Fibroblast of villous mesenchyme (primary cell): ENCODE measurements at places on chromosomes 12 and 14. TPM values are rescaled to one million over a fixed set of nuclear protein-coding genes. Genes with fewer than 3 reads are reported as not detected.

GZMB gene
- not detected in 2 replicates for total RNA-seq

NANOG gene
- total RNA-seq = not detected in 2 replicates

TMTC2 gene
- total RNA-seq = 1.6 and 5.2 TPM in 2 replicates

DHRS2 gene
- 0.32 and 0.43 TPM in 2 replicates for total RNA-seq

FGF23 gene
- total RNA-seq = not detected in 2 replicates

KRT81 gene
- total RNA-seq = not detected in 2 replicates

P2RX2 gene
- total RNA-seq = not detected in 2 replicates

- no peak for DNase-seq
Observed at GRCh38 chr12:82758749-82759330, 72.1 kb downstream of the TMTC2 start.

- no peak for DNase-seq
Observed at GRCh38 chr12:96208801-96209549, 14.8 kb downstream of the ELK3 start.

DNA sequence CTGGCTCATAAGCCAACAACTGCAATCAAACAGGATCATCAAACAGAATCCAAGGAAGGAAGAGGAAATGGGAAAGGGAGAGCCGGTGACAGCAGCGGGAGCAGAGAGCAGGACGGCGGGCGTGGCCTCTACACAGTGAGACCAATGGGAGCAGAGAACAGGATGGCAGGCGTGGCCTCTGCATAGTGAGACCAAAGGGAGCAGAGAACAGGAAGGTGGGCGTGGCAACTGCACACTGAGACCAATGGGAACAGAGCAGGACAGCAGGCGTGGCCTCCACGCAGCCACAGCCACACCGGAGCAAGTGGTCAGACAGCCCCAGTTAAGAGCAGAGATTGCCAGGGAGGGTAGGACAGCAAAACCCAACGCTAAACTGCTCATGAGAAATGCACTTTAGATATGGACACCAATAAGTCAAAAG lies 16.4 kb downstream of the LRCOL1 start:
- peak; percentile 77 for DNase-seq

GRCh38 chr14:96084796-96085195 lies 45.6 kb downstream of the C14orf132 start:
- no peak for DNase-seq

GRCh38 chr12:103494051-103494733 lies 1.6 kb downstream of the C12orf42 start:
- DNase-seq = no peak

- DNase-seq = no peak
Observed at GRCh38 chr14:104966261-104966865, 11.8 kb downstream of the AHNAK2 start.

GRCh38 chr14:62443796-62444195 lies 601.5 kb downstream of the KCNH5 start:
- no peak for DNase-seq

GRCh38 chr14:102586420-102587104 lies 5.9 kb upstream of the RCOR1 start:
- DNase-seq = peak; percentile 83

GRCh38 chr14:60651796-60652673 lies 2.8 kb upstream of the SIX1 start:
- DNase-seq = no peak

DNA sequence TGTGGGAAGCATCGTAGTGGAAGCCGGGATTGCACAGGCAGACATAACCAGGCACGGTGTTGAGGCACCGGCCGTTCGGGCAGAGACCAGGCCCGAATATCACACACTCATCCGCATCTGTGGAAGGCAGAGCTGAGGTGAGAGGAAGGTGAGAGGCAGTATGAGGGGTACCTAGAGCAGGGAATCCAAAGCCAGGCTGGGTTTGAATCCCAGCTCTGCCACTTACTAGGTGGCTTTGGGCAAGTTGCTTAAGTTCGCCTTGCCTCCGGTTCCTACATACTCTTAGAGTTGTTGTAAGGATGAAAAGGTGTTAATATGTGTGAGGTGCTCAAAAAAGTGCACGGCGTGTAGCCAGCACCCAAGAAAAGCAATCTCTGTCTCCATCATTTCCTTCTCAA lies 10.4 kb downstream of the ISCA2 start:
- DNase-seq = no peak

- DNase-seq = peak; percentile 6
Observed at GRCh38 chr12:66321435-66321834, 19.1 kb downstream of the HELB start.

- no peak for DNase-seq
Observed at GRCh38 chr14:65650826-65651225, 238.3 kb downstream of the FUT8 start.

- DNase-seq = no peak
Observed at GRCh38 chr14:96804895-96805294, 7.7 kb downstream of the VRK1 start.

DNA sequence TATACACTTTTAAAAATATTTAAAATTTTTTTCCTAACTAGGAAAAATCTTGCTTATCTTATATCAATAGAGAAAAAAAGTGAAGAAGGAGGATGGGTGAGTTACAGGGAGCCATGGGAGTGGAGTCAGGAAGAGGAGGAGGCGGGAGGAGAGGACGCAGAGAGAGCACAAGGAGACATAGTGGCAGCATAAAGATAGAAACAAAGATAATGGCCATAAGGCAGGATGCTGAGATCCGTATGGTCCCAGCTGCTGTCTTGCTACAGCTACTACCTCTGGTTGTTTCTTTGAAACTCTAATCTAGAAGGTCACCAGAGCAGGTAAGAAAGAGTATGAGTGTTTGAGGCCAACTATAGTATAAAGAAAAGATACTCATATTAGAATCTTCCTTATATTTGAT lies 2.6 kb upstream of the SOX5 start:
- no peak for DNase-seq

- DNase-seq = no peak
Observed at GRCh38 chr12:57724936-57725740, 13.4 kb downstream of the AGAP2 start.

GRCh38 chr14:92686411-92686899 lies 62.0 kb downstream of the LGMN start:
- DNase-seq = no peak

- DNase-seq = no peak
Observed at GRCh38 chr12:64918801-64919200, 94.4 kb downstream of the TBC1D30 start.

DNA sequence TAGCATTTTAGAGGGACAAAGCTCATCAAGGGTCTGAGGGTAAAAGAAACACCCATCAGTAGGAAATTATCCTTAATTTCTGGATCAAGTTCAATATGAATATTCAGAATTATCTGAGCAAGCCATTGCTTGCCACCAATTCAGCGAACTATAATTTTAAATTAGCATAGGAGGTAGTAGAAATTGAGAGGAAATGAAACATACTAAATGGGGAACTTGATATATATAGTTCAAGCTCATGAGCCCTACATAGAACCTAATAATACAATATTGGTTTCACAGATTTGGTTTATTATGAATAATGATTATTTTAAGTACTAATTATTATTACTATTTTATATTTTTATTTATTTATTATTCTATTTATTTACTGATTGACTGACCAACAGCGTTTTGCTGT lies 42.1 kb upstream of the GXYLT1 start:
- no peak for DNase-seq

DNA sequence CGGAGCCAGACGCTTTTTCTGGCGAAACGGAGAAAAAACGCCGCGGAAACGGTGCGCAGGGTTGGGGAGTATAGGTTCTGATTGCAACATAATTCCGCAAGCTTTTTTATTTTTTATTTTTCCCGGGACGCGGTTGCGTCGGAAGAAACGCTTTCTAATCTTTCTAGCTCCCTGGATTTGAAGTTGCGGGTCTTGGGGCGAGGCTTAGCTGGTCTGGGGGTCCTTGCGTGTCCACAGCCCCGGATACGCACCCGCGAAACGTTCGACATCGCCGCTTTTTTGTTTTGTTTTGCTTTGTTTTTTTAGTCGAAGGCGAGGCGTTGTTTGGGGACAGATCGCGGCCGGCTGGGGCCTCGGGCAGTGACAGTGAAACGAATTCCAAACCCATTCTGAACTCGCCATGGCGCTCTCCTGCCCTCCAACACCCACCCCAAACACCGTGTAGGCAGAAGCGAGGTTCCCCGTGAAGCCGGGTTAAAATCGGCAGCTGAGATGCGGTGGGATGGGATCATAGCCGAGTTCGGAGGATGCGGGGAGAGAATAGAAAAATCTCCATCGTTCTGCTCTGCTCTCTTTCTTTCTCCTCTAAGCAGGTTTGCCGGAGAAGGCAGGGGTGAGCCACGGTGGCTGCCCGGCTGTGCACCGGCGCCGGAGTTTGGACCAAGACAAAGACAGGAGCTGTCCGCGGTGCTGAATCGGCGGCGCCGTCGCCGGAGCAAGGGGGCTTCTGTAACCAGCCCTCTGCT lies 8.1 kb upstream of the LHX5 start:
- peak; percentile 30 for DNase-seq

GRCh38 chr12:116078396-116078795 lies 199.1 kb downstream of the MED13L start:
- no peak for DNase-seq

GRCh38 chr12:39275846-39276245 lies 167.1 kb downstream of the KIF21A start:
- no peak for DNase-seq

DNA sequence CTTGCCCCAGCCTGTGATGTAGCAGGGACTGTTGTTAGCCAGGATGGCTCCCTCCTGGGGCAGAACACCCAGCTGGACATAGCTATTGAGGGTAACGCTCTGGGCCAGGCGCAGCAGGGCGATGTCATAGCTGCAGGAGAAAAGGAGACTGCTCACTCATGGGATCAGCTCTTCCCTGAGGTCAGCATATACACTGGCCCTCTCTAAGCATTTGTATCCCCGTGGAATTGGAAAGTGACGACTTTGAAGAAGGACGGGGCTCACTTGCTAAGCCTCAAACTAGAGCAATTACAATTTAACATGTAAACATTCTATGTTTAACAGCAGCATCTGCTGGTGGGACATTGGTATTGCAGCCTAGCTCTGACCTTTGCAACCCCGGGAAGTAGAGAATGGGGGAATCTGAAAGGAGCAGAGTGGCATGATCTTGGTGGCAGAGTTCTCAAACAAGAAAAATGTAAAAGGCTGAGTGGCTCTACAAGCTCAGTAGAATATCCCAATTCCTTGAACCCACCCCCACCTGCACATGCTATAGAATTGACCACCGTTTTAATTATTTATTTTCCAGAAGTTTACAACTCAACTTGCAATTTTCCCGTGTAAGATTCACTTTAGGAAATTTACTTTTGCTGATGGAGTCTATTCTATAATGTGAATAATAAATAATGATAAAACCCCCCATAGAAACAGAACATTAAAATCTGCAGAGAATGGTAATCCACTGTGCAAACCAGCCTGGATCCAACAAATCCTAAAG lies 5.0 kb downstream of the CELA1 start:
- peak; percentile 70 for DNase-seq

DNA sequence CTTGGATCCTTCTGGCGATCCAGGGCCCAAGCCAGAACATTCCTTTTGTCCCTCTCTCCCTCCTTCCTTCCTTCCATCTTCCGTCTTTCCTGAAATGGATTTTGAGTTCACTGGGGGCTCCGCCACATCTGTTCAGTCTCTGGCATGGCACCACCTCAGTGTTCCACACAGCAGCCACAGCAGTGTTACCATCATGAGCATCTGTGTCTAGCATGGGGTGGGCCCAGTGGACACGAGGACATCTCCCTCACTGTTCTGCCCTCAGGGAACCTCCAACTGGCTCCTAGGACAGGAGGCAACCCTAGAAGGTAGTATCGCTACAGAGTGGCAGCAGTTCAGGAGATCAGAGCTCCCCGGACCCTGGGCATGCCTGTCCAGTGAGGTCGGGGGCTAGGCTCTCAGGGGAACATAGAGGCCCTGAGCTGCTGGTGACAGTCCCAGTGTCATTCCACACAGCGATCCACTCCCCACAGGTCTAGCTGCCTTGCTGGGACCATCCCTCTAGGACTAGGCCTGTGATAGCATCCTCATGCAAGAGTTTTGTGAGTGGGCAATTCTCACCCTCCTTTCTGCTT lies 59.0 kb downstream of the GALNT16 start:
- no peak for DNase-seq

- no peak for DNase-seq
Observed at GRCh38 chr12:83183132-83183531, 496.4 kb downstream of the TMTC2 start.

- no peak for DNase-seq
Observed at GRCh38 chr12:124635316-124635715, 67.9 kb upstream of the NCOR2 start.

DNA sequence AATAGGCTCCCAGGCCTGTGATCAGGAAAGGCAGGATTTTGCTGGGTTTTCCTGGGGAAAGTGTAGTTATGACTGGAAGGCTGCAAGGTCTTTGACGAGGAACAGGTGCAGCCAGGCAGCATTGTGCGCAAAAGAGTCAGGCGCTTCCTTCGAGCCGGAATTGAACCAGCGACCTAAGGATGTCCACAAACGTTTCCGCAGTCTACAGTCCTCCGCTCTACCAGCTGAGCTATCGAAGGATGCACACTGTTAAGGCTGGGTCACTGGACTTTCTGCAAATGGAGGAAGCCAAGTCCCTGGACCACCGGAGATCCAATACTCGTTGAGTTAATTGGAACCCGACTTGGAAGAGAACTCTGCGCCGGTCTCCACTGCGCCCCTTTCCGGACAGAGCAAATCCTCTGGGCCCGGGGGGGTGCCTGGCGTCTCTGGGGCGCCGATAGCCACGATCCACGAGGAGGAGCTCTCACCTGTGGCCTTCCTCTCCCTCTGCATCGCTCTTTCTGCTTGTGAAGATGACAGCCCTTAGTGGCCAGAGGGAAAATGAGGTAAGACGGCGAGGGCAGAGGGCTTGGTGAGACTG lies 18.4 kb upstream of the OR6S1 start:
- no peak for DNase-seq

DNA sequence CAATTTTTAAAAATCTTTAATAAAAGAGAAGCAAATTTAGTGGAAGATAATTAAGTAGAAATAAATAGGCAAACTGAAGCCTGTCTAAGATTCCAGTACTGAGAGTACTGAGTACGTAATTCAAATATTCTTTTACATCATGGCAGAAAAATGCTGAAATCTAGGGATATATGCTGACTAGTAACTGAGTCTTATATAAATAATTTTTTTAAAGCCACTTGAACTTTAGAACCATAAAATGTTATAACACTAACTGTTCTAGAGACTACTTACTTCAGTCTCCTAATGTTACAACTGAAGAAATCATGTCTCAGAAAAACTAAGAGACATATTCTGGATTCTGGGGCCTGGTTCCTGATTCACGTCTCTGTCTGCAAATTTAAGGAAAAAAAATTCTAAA lies 230.6 kb upstream of the PLEKHG7 start:
- no peak for DNase-seq

- DNase-seq = no peak
Observed at GRCh38 chr12:121444842-121445202, 44.9 kb downstream of the RNF34 start.

- DNase-seq = no peak
Observed at GRCh38 chr12:90069711-90070110, 361.1 kb upstream of the ATP2B1 start.
